Activated CD8-positive, alpha-beta T cell treated with anti-CD3 and anti-CD28 coated beads, Interleukin-2, amount 10 ng/mL, durations not matched to agents 7 days and 5 days (primary cell): ENCODE measurements at places on chromosomes 2 and 18. TPM values are rescaled to one million over a fixed set of nuclear protein-coding genes. Genes with fewer than 3 reads are reported as not detected.

AFTPH gene
- 26.3 TPM for total RNA-seq

- no peak overlapping the region for H3K27ac ChIP-seq
- H3K4me3 ChIP-seq = no peak overlapping the region
- H3K4me1 ChIP-seq = no peaks in the 10 kb centered on the region
- peak; percentile 13 for DNase-seq
- H3K27me3 ChIP-seq = no peaks in the 10 kb centered on the region
Measured at GRCh38 chr2:240289701-240290431, 145.6 kb upstream of the GPC1 start.

- peaks cover 79% of the 10 kb centered on the region for H3K4me1 ChIP-seq
- H3K36me3 ChIP-seq = peaks cover 21% of the 10 kb centered on the region
- H3K4me3 ChIP-seq = peak overlapping the region; percentile 52
- H3K27ac ChIP-seq = peak overlapping the region; percentile 91
- peak; percentile 81 for DNase-seq
- no peaks in the 10 kb centered on the region for H3K27me3 ChIP-seq
Measured at GRCh38 chr2:43139996-43140621, 86.3 kb downstream of the ZFP36L2 start.

- peaks cover 13% of the 10 kb centered on the region for H3K27me3 ChIP-seq
- no peak for DNase-seq
- peaks cover 18% of the 10 kb centered on the region for H3K36me3 ChIP-seq
- no peak overlapping the region for H3K27ac ChIP-seq
Measured at GRCh38 chr2:233056961-233057605, 3.1 kb upstream of the INPP5D start.

GRCh38 chr2:71496156-71496770 is 42.9 kb downstream of the DYSF start:
- H3K4me1 ChIP-seq = no peaks in the 10 kb centered on the region
- no peak for DNase-seq
- no peak overlapping the region for H3K27ac ChIP-seq
- peaks cover 10% of the 10 kb centered on the region for H3K27me3 ChIP-seq

ZFP36L2 gene
- 166 TPM for total RNA-seq

SCN7A gene
- not detected for total RNA-seq

CKAP2L gene
- total RNA-seq = 59.3 TPM

DNA sequence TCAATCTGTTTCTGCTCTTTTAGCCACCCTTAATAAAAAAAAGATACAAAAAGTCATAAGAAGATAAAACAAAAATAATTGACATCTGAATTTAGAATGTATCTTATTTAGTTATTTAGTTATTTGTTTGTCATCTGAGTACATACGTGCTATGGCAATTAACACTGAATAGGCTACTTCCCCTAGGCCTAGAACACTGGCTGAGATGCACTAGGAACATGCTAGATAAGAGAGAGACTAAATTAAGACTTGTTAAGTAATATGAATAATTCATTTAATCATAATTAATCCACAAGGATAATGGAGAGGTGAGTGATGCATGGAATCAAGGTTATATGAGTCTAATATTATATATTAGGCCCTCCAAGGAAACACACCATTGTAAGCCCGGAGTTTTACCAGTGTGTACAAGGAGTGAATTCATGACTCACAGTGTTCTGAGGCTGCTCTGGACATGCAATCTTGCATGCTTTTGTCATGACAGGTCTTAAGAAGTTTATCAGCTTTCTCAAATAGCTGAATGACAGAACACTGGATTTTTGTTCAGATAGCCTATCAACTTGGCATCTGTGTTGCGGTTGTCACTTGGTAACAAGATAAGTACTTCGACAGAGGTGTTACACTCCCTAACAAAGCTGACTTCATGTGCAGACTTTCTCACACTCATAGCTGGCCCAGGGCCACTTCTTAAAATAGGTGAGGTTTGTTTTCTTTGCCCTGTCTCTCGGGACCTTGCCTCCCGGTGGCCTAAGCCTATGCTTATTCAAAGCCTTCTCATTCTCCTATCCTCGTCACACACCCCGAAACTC is 5.0 kb upstream of the SERPINB2 start:
- no peak overlapping the region for H3K27ac ChIP-seq
- no peak for DNase-seq
- no peak overlapping the region for H3K4me3 ChIP-seq
- H3K4me1 ChIP-seq = no peaks in the 10 kb centered on the region
- H3K36me3 ChIP-seq = no peaks in the 10 kb centered on the region
- H3K27me3 ChIP-seq = peaks cover 12% of the 10 kb centered on the region

- H3K4me1 ChIP-seq = peaks cover 1% of the 10 kb centered on the region
- no peaks in the 10 kb centered on the region for H3K36me3 ChIP-seq
- H3K27me3 ChIP-seq = no peaks in the 10 kb centered on the region
- peak; percentile 55 for DNase-seq
Measured at GRCh38 chr18:26621161-26622026, 73.0 kb upstream of the KCTD1 start.

VIL1 gene
- not detected for total RNA-seq

DNA sequence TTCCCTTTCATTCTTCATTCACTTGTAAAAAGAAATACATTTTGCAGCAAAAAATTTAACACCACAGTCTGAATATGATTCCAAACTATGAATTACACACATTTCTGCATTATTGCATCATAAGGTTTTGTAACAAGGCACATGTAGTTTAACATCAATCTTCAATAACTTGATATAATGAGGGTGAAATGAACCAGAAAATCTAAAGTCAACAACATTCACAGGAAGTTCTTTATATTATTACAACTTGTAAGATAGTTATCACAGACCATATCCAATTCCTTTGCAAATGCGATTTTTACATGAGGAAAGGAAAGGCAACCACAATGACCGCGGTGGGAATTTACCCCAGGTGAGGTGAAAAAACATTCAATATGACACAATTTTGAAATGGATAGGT is 213.3 kb downstream of the NAPG start:
- no peak overlapping the region for H3K27ac ChIP-seq
- H3K4me3 ChIP-seq = no peak overlapping the region
- DNase-seq = no peak
- H3K4me1 ChIP-seq = no peaks in the 10 kb centered on the region
- no peaks in the 10 kb centered on the region for H3K36me3 ChIP-seq

- peaks cover 29% of the 10 kb centered on the region for H3K27me3 ChIP-seq
- no peak overlapping the region for H3K4me3 ChIP-seq
- no peaks in the 10 kb centered on the region for H3K4me1 ChIP-seq
- no peaks in the 10 kb centered on the region for H3K36me3 ChIP-seq
- no peak overlapping the region for H3K27ac ChIP-seq
- no peak for DNase-seq
Measured at GRCh38 chr2:215910180-215910579, 103.2 kb downstream of the MREG start.

VSNL1 gene
- not detected for total RNA-seq

DNA sequence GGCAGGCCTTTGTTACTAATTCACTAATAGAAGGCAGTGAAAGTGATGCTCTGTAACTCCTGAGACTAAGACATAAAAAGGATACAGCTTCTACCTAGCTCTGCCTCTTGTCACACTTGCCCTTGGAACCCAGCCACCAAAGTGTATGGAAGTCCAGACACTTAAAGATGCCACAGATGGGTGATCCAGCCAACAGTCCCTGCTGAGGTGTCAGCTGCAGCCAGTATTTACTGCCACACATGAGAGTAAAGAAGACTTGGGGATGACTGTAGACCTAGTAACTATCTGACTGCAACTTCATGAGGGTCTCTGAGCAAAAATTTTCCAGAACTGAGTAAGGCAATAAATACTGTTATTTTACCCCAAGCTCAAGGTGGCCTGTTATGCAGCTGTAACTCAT is 8.8 kb downstream of the IMMT start:
- peaks cover 48% of the 10 kb centered on the region for H3K36me3 ChIP-seq
- DNase-seq = no peak
- peak overlapping the region; percentile 58 for H3K4me3 ChIP-seq
- H3K27me3 ChIP-seq = no peaks in the 10 kb centered on the region

DNA sequence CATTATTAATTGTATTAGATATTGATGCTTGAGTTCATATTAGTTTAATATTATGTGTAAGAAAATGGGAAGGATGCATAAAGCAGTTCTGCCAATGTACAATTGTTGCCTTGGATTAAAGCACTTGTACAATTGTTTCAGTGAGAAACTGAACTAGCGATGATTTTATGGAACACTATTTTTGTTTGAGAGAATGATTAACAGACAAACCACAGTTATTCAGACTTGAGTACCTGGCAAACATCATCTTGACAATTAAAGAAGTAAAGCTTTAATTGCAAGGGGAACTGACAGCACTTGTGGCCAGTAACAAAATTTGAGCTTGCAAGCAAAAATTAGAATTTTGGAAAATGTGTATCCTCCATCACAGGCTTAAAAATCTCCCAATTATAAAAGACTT is 214.3 kb downstream of the RIT2 start:
- no peaks in the 10 kb centered on the region for H3K36me3 ChIP-seq
- H3K4me1 ChIP-seq = no peaks in the 10 kb centered on the region
- no peak for DNase-seq
- no peak overlapping the region for H3K27ac ChIP-seq
- H3K4me3 ChIP-seq = no peak overlapping the region

DNA sequence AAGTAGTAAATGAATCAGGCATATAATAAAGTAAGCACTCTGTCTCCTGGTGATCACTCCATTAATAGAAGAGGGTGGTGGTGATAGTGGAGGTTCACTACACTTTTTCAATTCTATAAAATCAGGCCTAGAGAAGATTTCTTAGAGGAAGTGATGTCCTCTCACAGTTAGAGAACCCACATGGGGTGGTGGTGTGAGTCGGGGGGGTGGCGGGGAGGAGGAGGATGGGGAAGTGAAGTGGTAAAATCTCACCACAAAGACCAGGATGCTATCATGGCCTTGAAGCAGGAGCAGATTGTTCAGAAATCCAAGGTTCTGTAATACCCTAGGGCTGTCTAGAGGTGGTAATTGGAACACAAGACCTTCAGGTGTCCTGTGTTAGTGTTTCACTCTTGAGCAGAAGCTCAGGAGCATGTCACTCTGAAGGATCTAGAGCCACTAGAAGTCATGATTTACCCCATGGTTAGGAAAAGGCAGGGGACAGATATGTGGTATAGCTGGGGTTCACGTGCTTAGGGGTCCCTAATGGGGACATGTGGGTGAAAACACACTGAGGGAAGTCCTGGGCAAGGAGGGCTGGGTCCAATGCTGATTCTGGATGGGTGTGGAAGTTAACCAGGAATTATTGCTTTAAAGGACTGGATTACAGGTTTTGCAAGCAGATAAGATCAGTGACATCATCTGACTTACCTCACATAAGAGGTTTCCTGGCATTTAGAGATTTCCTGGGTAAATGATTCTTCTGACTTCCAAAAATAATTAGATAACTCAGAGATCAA is 31.0 kb downstream of the RNF125 start:
- H3K4me3 ChIP-seq = peak overlapping the region; percentile 63
- H3K4me1 ChIP-seq = peaks cover 51% of the 10 kb centered on the region

SLC5A7 gene
- total RNA-seq = not detected

IL36RN gene
- not detected for total RNA-seq

- peaks cover 35% of the 10 kb centered on the region for H3K36me3 ChIP-seq
- H3K27me3 ChIP-seq = no peaks in the 10 kb centered on the region
- no peaks in the 10 kb centered on the region for H3K4me1 ChIP-seq
- no peak overlapping the region for H3K27ac ChIP-seq
Measured at GRCh38 chr2:161228511-161229240, 68.4 kb downstream of the TANK start.

GRCh38 chr2:149622343-149622742 is 34.8 kb upstream of the MMADHC start:
- H3K27me3 ChIP-seq = peaks cover 6% of the 10 kb centered on the region
- H3K4me3 ChIP-seq = no peak overlapping the region
- no peaks in the 10 kb centered on the region for H3K36me3 ChIP-seq
- DNase-seq = no peak
- no peak overlapping the region for H3K27ac ChIP-seq

DNA sequence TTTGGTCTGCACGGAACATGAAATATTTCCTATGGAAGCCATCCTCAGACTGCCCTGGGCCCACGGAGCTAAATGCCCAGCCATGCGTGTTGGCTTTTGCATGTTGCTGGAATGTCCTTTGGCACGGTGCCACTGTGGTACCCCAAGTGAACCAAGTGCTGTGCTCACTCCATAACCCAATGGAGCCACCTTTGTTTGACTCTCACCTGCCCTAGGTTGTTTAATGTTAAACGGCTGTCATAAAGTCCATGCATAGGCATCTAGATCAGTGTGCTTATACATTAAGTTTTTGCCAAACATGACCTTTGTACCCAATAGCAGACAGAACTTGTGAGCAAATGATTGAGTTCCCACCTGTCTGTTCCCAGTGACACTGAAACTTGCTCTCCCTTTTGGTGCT is 59.9 kb upstream of the TMEM87B start:
- peaks cover 11% of the 10 kb centered on the region for H3K27me3 ChIP-seq
- H3K4me1 ChIP-seq = no peaks in the 10 kb centered on the region
- no peak overlapping the region for H3K27ac ChIP-seq
- DNase-seq = no peak
- no peaks in the 10 kb centered on the region for H3K36me3 ChIP-seq
